Epithelial cell of proximal tubule (primary cell): ENCODE measurements at places on chromosomes 13 and 19.

GRCh38 chr19:5814852-5815246, 10.0 kb downstream of the NRTN start:
- DNase-seq = no peak

DNA sequence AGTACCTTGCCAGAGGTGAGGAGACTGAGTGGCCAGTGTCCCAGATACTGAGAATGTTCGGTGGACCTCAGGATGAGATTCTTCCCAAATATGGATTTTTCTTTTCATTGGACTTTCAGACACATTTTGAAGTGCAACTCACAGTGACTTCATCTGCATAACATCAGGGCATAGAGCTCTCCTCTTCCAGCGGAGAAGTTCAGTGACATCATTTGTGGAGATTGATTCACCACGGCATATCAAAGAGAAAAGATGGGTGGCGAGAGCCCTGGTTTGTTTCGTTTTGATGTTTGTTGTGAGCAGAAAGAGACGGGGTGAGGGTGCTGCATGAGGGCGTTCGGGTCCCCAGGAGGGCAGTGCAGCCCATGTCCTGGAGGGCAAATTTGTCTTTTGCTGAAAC, 120.1 kb upstream of the GPR12 start:
- DNase-seq = no peak

- DNase-seq = no peak
Observed at GRCh38 chr19:5580161-5580571, 12.4 kb upstream of the TINCR start.

DNA sequence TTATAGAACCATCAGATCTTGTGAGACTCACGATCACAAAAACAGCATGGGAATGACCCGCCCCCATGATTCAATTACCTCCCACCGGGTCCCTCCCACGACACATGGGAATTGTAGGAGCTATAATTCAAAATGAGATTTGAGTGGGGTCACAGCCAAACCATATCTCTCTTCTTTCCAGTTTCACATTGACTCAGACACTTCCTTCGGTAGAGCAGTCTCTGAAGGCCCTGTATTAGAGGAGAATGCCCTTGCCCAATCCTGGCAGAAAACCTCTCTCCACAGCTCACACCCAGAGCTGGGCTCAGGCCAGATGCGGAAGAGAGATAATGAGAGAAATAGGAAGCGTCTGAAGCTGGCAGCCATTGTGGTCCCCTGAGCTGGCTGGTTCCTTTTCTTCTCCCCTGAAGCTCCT, 72.4 kb upstream of the CLDN10 start:
- no peak for DNase-seq

- no peak for DNase-seq
Observed at GRCh38 chr13:41457589-41458186, 338 bp downstream of the RGCC start.

GRCh38 chr19:576768-577438, 4.5 kb downstream of the BSG start:
- no peak for DNase-seq
